ENCODE measurements at places on chromosomes 13 and 19.

GRCh38 chr13:109415057-109415456 lies 371.3 kb downstream of the IRS2 start:
- DNase-seq: peak; percentile 9

DNA sequence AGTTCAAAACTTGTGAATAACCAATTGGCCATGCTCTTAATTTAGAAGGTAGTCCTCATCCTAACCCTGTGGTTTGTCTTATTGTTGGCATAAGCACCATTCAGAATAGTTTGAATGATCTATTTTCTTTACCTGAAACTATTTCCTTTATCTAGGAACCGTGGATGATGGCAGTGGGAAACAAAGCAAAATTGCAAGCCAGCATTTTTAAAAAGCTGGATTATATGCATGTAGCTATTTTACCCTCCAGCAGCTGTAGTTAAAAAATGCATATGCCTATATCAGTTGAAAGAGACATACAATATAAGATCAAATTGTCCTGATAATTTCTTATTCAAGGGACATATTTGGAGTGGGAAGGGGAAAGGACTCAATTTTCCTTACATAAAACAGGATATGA lies 19.3 kb downstream of the ZNF613 start:
- DNase-seq: no peak

- no peak for DNase-seq
These were observed 19.3 kb downstream of the DPF1 start for GRCh38 chr19:38204728-38205127.

DNA sequence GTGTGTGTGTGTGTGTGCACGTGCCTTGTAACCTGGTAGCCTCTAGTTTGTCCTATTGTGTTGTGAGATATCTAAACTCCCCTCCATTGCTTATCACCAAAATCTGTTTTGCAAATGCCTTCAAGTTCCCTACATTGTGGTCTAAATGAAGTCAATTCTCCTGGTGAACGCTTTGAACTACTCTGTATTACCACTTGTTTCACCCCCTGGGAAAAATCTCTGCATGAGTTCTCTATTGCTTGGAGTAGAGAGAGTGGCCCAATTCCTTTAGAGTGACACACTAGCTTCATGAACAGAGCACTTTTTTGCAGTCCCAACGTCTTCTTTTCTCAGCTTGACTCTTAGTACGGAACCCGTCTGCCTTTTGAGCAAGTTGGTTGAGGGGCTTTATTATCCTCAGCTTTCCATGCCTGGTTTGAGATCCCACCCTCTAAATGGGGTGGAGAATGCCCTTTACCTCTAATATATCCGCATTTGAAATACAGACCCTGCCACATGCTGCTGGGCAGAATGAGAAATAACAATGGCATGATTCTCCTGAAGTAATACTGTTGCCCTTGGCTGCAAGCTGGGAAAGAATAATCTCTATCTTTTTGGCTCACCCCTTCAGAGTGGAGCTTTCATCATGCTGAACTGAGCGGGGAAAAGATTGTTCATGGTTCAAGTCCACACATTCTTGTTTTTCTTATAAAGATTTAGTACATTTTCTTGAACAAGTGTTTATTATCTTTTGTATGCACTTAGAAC lies 2545.3 kb downstream of the PCDH9 start:
- DNase-seq: peak; percentile 32

GRCh38 chr19:281992-282391 lies 9.2 kb downstream of the PLPP2 start:
- no peak for DNase-seq

DNA sequence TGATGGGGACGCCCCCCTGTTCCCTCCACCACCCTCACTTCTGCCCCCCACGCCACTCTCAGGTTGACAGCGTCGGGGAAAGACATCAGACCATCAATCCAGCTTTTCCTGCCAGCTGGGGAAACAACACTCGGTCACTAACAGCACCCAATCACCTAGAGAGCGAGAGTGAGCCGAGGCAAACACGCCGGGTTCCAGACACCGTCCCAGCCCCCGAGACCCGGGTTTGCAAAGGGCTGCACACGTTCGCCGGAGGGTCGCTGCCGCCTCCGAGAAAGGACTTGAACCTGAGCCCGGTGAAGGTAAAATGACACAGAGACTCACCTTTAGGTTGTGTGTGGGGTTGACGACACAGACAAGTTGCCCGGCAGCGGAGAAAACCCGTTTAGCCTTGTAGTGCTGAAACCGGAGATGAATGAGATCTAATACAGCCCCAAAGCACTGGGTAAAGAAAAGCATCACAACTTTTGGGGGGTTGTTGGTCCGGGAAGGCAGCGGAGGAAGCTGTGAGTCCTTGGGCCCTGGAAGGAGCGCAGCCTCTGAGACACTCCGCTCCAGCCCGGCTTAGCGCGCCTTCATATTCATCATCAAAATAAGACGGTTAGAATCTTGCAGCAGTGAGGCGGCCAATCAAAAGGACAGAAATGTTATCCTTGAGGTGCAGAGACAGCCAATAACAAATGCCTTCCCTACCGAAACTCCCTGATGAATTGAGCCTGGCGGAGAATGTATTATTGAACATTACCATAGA lies at the start of gene SIAH3:
TSS of gene SIAH3 (minus strand) at position 583 of the 751 bp plus-strand sequence. CDS start at position 459, 124 bp downstream.
- DNase-seq: no peak

DNA sequence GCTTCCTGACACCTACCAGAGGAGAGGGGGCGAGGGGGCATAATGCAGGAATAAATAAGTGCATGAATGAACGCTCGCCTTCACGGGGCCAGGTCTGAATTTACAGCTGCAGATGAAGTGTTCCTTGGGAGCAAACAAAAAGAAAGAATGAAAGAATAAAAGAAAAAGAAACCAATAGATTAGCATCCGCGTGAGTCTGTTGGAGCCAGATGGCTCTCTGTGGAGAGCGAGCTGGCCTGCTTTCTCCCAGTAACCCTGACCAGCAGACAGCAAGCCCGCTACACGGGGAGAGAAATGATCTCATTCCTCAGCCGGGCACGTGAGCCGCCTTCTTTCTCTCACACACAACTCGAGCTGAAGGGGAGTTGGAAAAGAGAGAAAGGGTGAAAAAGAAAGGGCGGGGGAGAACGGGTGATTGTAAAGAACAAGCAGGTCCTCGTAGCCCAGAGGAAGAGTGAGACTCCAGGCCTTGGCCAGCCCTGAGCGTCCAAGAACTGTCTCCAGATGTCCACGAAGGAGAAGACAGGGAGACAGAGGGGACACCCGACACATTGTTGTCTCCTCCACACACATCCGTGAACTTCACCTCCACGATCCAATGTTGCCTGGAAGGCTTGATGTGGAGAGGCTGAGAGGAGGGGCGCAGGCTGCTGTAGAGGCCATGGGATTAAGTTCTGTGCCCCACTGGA lies 81.4 kb downstream of the RNASEH2B start:
- peak; percentile 58 for DNase-seq

DNA sequence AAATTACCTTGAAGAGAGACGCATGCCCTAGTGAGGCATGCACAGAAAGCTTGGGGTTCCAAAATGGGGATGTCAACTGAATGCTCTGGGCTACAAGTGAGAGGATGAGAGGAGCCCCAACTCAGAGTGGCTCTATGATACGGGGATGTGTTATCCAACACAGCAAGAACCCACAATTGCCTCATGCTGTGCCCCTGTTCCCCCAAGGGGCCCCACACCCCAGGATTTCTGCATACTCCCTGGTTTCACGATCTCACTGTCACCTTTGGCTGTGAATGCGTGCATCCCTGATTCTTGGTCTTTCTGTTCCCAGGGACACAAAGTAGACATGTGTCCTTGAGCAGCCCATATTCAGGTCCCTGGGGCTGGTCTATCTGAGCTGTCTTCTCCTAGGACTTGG lies 29.3 kb downstream of the WDR88 start:
- DNase-seq: no peak

DNA sequence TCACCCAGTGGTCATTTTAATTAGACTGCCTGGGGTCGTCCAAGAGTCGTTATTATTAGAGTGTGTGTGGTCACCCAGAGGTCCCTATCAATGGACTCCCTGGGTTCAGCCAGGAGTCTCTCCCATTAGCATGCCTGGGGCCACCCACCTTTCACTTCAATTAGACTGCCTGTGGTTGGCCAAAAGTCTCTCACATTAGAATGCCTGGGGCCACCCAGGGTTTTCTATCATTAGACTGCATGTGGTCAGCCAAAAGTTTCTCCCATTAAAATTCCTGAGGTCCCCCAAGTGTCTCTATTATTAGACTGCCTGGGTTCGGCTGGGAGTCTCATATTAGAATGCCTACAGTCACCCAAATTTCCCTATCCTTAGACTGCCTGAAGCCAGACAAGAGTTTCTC lies 1472.6 kb downstream of the UQCRFS1 start:
- DNase-seq: peak; percentile 25

GRCh38 chr13:26022538-26023292 lies 29.1 kb downstream of the SHISA2 start:
- peak; percentile 83 for DNase-seq

GRCh38 chr13:75195495-75196146 lies 286.3 kb downstream of the TBC1D4 start:
- DNase-seq: no peak

- DNase-seq: peak; percentile 97
These were observed 318.9 kb upstream of the HTR2A start for GRCh38 chr13:47215736-47216135.

- no peak for DNase-seq
These were observed 24.9 kb upstream of the ARHGEF7 start for GRCh38 chr13:111090169-111090568.

DNA sequence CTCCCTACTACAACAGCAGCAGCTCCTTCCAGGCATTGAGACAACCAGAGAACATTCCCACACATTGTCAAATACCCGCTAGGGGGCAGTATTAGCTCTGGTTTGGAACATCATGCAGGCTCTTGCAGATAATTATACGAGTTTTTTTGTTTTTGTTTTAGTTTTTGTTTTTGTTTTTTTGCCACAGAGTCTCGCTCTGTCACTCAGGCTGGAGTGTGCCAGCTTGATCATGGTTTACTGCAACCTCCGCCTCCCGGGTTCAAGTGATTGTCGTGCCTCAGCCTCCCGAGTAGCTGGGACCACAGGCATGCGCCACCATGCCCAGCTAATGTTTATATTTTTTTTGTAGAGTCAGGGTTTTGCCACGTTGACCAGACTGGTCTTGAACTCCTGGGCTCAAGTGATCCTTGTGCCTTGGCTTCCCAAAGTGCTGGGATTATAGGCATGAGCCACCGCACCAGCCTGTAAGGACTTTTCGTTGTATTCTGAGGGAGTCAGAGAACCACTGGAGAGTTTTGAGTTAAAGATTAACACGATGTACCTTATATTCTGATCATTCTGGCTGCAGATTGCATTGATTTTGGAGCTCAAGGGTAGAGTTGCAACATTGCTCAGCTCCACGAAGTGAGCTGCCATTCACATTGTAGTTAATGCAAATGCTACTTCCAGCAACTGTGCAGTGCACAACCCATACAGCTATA lies 41.7 kb upstream of the CEACAM20 start:
- DNase-seq: peak; percentile 80

DNA sequence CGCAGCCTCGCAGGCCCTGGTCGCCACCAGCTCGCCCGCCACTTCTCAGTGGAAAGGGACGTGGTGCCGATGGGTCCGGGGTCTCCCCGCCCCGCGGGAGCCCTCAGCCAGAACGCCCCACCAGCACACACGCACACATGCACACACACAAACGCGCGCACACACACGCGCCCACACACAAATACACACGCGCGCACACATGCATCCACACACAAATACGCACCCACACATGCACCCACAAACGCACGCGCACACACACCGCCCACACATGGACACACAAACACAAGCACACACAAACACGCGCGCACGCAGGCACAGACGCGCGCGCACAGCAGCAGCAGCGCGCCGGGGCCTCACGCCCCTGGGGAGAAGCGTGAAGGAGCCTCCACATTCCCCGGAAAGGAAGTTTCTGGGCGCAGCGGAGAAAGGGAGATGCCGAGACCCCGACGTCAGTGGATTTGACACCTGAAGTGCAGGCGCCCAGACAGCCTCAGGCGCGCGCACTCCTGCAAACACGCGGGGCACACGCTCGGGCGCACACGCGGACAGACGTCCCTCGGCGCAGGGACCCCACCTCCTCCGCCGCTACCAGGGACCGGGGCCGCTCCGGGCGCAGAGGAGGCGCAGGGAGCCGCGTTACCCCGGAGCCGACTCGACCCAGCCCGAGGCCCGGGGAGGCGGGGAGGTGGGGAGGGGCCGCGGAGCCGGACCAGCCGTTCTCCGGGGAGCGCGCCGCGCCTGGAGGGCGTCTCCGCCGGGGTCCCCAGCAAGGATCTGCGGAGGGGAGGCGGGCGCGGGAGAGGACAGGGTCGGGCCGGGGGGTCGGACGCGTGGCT lies 622 bp downstream of the RASA3 start:
- DNase-seq: peak; percentile 31

GRCh38 chr13:21557995-21558394 lies 46.0 kb downstream of the MICU2 start:
- DNase-seq: peak; percentile 46

GRCh38 chr19:13069415-13070359 lies 33.0 kb downstream of the LYL1 start:
- DNase-seq: no peak

GRCh38 chr13:94988654-94989053 lies 276.3 kb upstream of the SOX21 start:
- DNase-seq: peak; percentile 18

DNA sequence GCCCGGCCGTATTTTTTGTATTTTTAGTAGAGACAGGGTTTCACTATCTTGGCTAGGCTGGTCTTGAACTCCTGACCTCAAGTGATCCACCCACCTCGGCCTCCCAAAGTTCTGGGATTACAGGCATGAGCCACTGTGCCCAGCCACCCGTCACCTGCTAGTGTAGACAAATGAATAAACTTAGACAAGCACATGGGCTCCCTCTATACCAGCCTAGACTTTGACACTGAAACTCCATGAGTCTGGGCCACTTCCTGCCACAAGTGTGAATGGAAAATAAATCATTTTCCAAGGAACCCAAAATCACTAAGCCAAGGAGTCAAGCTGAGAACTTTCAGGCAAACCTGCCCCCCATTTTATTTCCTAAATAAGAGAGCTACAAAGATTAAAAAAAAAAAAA lies 27.0 kb upstream of the TPT1 start:
- no peak for DNase-seq

GRCh38 chr19:3857449-3858003 lies 11.3 kb downstream of the ZFR2 start:
- DNase-seq: no peak

GRCh38 chr13:19782049-19782726 lies 557 bp downstream of the PSPC1 start:
- DNase-seq: peak; percentile 65

GRCh38 chr13:79673310-79673992 lies 192.5 kb downstream of the NDFIP2 start:
- DNase-seq: no peak

DNA sequence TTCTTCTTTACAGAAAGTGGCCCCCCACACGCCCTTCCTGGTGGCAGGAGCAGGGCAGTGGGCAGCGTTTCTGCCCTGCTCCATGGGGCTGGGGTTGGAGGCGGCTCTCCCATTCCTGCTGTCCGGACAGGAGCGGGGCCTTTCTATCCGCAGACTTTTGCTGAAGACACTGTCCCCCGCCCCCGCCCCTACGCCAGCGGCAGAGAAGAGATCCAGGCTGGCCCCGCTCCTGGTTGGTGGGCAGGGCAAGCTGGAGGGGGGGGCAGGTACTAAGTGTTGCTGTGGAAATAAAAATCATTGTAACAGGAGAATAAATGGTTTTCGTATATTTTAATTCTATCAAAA lies 81.7 kb downstream of the ZNF429 start:
- no peak for DNase-seq

GRCh38 chr13:74274916-74275315 lies 140.7 kb upstream of the KLF12 start:
- DNase-seq: peak; percentile 37

- DNase-seq: no peak
These were observed 101.3 kb downstream of the B3GLCT start for GRCh38 chr13:31301119-31301518.
